ENCODE measurements at places on chromosomes 6 and 20.

DNA sequence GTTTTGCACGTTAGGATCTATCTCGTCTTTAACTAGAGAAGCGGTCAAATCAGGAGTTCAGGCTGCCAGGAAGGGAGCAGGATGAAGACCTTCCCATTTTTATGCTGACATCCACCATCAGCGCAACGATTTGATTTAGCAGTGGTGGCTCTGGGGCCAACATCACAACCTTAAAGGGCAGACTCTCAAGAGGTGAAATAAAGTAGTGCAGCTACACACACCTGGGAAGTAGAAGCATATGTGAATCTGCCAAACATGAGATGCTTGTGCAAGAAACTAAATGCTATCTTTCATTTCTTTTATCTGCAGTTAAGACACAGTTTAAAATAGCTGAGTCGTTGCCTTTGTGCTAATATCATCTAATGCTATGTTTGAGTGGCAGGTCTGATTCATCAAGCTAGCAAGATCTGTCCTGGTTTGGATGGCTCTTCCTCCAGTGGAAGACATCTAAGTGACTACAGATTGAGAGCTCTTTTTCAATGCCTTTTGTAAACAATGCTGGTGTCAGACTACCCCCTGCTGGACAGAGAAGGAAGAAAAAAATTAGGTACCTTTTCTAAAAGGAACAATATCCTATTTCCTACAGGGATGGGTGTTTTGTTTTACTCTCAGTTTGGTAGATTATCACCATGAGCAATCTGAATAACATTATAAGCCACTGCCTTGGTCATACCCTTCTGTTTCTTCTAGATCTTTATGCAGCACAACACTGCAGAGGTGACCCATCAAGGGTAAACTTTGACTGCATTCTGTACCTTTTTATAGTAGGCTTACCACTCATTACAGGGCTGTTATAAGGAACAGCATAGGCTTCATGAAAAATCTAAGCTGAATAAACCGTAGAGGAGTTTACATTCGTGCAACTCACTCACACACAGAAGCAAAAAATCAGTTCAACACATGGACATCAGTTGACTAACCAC lies 171.6 kb upstream of the FBXL4 start:
- DNase-seq, result no peak

DNA sequence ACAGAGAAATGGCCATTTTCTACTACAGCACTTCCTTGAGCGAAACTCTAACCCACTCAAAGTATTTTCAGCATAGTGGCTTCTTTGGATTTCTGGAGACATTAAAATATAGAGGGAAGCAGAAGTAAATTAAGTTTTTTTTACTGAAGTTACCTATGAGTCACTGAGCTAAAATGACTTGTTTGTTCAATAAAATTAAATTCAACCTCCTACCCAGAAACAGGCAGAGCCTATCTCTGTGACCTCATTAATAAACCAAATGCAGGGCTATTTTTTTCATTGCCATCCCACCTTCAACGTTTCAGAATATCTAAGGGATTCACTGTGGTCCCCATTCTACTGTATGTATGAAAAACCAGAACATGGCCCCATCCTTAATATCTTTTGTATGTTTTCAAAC lies 133.0 kb downstream of the MTFR2 start:
- no peak for DNase-seq

DNA sequence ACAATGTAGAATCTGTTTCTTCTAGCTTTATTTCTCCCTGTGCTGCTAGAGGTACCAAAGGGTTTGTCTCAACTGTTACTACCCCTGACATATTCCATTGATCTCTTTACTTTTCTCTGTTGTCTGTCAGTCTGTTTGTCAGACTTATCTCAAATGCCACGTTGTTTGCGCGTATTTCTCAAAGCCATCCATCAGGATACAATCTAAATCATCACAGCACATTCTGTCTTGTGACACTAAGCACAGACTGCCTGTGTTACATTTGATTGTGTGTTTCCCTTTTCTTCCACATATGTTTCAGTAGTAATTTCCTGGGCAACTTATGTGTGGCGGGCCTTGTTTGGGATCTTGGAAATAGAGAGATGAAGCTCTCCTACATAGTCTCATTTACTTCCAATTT lies 30.2 kb upstream of the SERINC3 start:
- DNase-seq, result no peak

- DNase-seq, result no peak
Measured at GRCh38 chr20:61693055-61693600, 372.6 kb downstream of the TAF4 start.

- DNase-seq, result no peak
Measured at GRCh38 chr6:89650579-89650978, 12.0 kb upstream of the LYRM2 start.

- no peak for DNase-seq
Measured at GRCh38 chr6:11615214-11615602, 77.7 kb downstream of the TMEM170B start.

DNA sequence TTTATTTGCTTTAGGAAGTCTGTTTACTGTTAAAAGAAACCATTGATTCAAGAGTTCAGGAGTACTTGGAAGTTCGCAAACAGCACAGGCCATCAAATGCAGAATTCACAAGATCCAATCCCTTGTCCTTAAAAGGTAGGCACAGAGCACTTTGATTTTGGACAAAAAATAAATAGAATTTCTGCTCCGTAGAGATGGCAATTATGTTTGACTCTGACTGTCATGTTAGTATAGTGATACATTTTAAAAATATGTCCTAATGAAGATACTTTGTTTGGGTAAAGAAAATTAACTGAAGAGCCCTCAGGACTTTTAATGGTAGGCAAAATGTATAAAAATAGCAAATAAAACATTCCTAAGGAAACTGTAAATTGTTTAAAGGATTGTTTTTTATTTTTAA lies 113.1 kb downstream of the JAG1 start:
- no peak for DNase-seq

GRCh38 chr6:136420853-136421252 lies 129.4 kb downstream of the MAP7 start:
- DNase-seq, result no peak

- no peak for DNase-seq
Measured at GRCh38 chr6:16698162-16698533, 63.1 kb downstream of the ATXN1 start.

DNA sequence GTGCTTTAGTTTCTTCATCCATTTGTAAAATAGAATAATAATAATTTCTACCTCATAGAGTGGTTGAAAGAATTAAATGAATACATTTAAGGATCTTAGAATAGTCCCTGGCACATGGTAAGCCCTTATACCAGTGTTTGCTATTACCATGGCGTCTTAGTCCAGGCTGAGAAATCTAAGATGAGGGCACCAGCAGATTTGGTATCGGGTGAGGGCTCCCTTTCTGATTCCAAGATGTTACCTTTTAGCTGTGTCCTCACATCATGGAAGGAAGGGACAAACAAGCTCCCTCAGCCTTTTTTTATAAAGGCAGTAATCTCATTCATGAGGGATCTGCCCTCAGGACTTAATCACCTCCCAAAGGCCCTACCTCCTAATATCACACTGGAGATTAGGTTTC lies 123.9 kb upstream of the FOXO3 start:
- DNase-seq, result no peak
